ENCODE measurements at places on chromosomes 12 and 14.

DNA sequence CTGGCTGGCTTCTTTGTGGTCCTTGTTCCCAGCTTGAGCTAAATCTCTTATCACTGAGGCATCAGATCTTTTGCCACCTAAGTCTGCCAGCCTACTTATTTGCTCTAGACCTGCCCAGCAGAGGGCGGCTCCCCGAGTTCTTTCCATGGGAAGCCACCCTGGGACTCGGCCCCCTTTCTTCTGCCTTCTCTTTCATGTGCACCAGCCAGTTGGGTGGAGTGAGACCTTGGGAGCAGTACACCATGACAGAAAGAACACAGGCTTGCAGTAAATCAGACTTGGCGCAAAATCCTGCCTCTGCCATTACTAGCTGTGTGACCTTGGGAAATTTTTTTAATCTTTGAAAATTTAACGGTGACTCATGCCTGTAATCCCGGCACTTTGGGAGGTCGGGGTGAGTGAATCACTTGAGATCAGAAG, 7.4 kb downstream of the SMAGP start:
- peak; percentile 45 for DNase-seq

DNA sequence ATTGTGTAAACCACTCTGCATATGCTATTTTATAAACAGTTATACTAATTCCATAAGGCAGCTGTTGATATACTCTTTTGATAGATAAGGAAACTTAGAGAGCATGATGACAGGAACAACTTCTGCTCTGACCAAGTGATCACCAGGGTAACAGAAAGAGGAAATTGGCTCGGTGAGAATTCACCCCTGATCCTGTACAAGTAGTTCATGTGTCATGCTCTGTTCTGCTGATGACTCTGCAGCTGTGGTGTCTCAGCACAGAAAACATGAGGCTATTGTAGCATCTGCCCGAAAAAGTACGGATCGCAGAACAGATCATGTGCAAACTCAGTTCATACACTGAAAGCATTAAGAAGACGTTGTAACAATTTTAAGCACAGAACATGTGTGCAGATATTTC, 345.0 kb downstream of the LRIG3 start:
- peak; percentile 45 for DNase-seq

- no peak for DNase-seq
Observed at GRCh38 chr12:52120951-52121823, 41.7 kb downstream of the SMIM41 start.

DNA sequence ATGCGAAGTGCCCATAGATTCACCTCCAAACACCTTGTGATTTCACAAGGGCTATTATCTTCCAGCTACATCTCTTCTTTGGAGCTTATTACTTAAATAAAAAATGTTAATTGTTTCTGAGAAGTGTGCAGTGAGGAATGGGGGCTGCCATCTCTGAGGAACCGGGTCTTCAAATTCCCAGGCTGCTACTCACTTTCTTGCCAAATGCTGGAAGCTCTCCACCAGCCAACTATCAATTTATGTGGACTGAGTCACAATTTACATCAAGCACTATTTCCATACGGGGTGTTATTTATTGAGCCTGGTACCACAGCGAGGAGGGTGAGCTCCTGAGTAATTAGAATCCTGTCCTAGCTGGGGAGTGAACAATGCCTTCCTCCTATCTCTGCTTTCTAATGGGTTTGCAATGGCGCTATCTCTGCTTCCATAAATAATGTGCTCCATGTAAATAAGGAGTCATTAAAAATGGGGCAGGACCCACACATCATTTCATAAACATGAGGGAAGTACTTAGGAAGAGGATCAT, 898.3 kb downstream of the VRK1 start:
- DNase-seq, result no peak
